ENCODE measurements at places on chromosomes 6 and 20. TPM values are rescaled to one million over a fixed set of nuclear protein-coding genes. Genes with fewer than 3 reads are reported as not detected.

- no peak for DNase-seq
Observed at GRCh38 chr6:24818346-24818745, 19.6 kb upstream of the ARMH2 start.

DNA sequence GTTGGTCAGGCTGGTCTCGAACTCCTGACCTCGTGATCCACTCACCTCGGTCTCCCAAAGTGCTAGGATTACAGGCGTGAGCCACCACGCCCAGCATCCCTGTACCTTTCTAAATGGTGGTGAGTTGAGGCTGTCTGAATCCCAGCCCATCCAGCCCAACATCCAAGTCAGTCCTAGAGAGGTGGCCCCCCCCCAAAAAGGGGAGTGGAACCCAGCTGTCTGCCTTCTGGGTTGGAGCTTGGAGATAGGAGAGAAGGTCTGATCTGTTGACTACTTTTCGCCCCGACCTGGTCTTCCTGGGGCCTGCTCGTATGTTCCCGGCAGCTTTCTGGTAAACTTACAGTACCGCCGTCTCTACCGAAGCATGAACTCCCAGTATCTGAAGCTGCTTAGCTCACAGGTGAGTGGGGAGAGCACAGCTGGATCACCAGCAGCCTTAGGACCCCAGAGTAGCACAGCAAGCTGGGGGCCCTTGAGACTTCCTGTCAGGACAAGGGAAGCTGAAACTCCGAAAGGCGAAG, 5.6 kb downstream of the CTSA start:
- DNase-seq = no peak

SCRT2 gene
- not detected for total RNA-seq

DNA sequence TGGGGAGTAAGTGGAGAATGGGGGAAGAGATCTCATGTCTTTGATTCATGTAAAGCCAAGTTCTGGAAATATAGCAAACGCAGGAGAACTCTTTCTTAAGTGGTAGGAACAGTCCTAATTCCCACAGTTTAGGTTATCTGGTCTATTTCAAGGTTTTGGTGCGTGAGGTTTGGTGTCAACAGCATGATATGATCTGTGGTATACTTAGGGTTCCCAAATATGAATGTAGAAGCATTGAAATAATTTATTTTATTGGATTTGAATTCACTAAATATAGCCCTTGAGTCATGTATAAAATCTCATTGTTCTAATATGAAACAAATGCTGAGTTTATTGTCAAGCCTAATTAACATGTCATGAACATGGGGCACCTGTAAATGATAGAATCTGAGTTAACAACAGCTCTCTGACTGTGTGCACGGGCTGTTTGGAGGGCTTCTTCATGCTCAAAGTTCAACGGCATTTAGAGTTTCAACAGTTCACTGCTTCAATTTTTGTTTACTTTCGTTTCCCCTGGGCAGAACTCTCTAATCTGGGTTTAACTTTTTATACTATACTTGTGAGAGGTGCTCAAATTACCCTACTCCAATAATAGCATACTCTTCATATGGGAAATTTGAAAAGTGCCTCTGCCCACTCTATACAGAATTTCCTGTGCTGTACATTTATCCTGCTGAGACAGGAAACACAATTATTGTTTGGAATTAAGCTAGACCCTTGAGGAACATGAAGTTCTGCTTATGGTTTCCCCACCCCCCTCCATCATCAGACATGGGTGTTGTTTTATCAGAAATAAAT, 236.3 kb upstream of the ZNF217 start:
- DNase-seq = no peak

DNA sequence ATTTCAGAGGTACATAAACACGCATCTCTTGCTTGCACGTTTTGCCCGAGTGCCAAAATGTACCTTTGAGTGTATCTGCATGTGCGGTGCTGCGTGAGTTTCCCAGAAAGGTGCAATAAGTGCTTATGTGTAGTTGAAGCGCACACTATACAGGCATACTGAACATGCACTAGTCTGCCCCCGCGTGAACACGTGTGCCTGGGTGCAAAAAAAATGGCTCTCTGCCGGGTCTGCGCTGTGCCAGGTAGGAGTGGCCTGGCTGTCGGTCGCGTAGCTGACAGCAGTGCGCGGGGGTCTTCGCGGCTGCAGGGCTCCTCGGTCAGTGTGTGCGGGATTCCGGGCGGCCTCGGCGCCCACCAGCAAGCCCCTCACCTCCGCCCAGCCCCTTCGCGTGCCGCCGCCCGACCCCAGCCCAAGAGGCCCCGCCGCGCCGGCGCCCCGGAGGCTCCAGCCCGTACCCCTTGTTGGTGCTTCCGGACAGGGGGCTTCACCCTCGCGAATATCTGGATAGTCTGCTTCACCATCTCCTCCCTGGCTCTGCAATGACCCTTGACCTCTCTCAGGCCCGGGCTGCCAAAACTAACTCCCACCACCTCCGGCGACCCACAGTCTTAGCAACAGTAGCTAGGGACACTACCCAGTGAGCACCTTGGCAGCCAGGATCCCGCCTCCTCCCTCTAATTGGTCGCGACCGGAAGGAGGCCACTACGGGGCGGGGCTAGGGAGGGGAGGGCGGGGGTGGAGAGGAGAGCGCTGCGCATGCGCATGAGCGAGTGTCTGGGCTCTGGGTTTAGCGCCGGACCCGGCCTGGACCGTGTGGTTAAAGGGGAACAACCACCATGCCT, at the start of gene KIF6:
KIF6 (minus strand) TSS at position 622 of the 845 bp plus-strand sequence; CDS start at position 524, 98 bp downstream.
- peak; percentile 94 for DNase-seq

GRIK2 gene
- 12.8 TPM for total RNA-seq

STK35 gene
- 10.2 TPM for total RNA-seq

DNA sequence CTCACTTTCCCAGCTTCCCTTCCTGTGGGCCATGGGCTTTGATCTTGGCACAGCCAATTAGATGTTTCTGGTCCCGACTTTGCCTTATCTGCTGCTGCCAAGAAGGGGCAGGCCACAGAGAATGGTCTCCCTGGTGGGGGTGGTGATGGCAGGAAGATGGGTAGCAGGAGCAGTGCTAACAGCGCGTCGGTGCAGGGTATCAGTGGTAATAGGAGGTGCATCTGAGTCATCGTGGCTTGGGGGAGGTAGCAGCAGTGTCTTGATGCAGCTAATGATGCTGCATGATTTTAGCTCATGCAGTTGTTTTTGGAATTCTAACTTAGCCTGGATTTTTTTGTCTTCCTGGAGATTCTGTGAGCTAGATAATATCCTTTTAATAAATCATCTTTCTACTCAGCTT, 18.9 kb upstream of the MAS1 start:
- no peak for DNase-seq
